ENCODE measurements at places on chromosomes 5 and 9. TPM values are rescaled to one million over a fixed set of nuclear protein-coding genes. Genes with fewer than 3 reads are reported as not detected.

The CNTNAP3B gene
- 9.8 TPM for total RNA-seq

The PCDHA10 gene
- 0.48 TPM for total RNA-seq

The FAM151B gene
- 0.48 TPM for total RNA-seq

The BNC2 gene
- total RNA-seq, result under 0.01 TPM

The CATSPER3 gene
- total RNA-seq, result not detected

The PTRH1 gene
- total RNA-seq, result 34.0 TPM

The LCP2 gene
- not detected for total RNA-seq

The ASS1 gene
- 393 TPM for total RNA-seq

The NADK2 gene
- 23.4 TPM for total RNA-seq

The BICD2 gene
- 128 TPM for total RNA-seq
